B cell (primary cell): ENCODE measurements at places on chromosomes 2 and 18.

- no peak for DNase-seq
These were observed 151.1 kb upstream of the MSH6 start for GRCh38 chr2:47631792-47632398.

GRCh38 chr2:151882786-151883445, 54.7 kb upstream of the ARL5A start:
- no peak for DNase-seq

- no peak for DNase-seq
These were observed 15.8 kb downstream of the DSC1 start for GRCh38 chr18:31146809-31147208.

GRCh38 chr2:235643680-235644511, 150.1 kb downstream of the AGAP1 start:
- DNase-seq = no peak

- peak; percentile 67 for DNase-seq
These were observed 1.8 kb downstream of the KIF5C start for GRCh38 chr2:148876595-148877402.

- peak; percentile 55 for DNase-seq
These were observed 2.2 kb downstream of the KLHL29 start for GRCh38 chr2:23387221-23387550.
